DND-41 (cell line): ENCODE measurements at places on chromosomes 2 and 18.

- DNase-seq: no peak
Observed at GRCh38 chr2:225399504-225399903, at the start of gene NYAP2. NYAP2 (plus strand) TSS chr2:225399710; CDS start chr2:225408881, 9,171 bp downstream.

GRCh38 chr2:62554440-62554839 is 48.4 kb upstream of the TMEM17 start:
- no peak for DNase-seq

- DNase-seq: no peak
Observed at GRCh38 chr2:200962811-200963123, 693 bp downstream of the ORC2 start.

- DNase-seq: no peak
Observed at GRCh38 chr18:49976795-49977560, 163.6 kb upstream of the ACAA2 start.

DNA sequence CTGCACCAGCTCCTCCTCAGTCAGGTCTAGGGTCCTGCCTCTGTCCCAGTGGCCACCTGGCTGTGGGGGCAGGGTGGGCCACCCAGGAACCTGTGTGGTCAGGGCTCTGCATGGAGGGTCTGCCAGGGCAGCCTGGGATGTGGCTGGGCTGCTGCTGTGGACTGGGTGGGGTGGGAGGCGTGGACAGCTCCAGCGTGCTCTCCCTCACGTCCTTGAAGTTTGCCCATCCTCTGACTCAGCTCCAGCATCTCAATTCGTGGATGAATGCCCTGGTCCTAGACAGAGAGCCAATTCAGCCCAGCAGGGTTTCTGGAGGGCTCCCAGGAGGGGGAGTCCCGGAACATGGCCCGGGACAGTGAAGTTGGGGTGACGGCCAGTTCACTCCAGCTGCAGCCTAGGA is 64.3 kb upstream of the EPAS1 start:
- no peak for DNase-seq

DNA sequence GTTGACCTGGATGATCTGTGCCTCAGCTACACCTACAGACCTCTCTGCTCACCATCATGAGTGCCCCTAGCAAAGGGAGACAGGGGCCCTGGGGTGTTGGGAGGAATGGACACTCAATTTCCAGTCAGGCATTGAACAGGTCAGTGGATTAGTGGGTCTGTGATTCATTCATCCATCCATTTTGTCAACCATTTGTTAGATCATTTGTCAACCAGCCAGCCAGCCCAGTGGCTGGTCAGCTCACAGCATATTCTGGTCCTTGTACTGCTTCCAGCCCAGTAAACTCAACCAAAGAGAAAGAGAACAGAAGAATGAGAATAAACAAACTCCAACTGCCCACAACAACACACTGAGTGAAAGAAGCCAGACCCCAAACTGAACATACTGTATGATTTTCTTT is 4.6 kb upstream of the KLF11 start:
- no peak for DNase-seq

DNA sequence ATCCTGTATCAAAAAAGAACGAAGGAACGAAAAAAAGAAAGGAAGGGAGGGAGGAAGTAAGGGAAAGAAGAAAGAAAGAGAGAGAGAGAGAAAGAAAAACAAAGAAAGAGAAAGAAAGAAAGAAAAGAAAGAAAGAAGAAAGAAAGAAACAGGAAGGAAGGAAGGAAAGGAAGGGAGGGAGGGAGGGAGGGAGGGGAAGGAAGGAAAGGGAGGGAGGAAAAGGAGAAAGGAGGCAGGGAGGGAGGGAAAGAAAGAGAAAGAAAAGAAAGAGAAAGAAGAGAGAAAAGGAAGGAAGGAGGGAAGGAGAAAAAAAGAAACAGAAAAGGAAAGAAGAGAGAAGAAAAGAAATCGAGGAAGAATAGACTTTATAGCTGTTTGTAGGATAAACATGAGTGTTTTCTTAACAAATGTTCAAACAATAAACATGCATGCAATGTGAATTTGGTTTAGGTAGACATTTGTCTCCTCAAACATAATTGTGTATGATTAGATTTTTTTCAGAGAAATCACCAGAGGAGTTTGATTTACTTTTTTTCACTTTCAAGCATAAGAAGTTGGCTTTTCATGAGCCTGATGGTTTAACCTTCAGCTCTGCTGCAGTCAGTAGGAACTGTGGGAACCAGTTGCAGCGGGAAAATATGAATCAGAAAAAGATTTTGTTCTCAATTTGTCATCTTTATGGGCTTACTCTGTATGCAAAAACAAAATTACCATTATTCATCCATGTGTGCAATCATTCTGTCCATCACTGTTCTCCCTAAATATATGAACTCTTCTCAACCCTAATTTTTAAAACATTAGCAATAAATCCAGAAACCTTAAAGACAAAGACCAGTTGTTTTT is 71.6 kb downstream of the PRKRA start:
- DNase-seq: no peak

- DNase-seq: no peak
Observed at GRCh38 chr2:142742371-142743214, 134.9 kb upstream of the KYNU start.

GRCh38 chr2:99974275-99974674 is 168.1 kb downstream of the AFF3 start:
- DNase-seq: no peak

GRCh38 chr2:45904267-45904945 is 252.9 kb downstream of the PRKCE start:
- no peak for DNase-seq
